Right cardiac atrium (tissue), 5 donors: ENCODE measurements at places on chromosomes 4 and X. TPM values are rescaled to one million over a fixed set of nuclear protein-coding genes. Genes with fewer than 3 reads are reported as not detected.

Gene DDIT4L
- 1.5 TPM for total RNA-seq

Gene ERAS
- not detected for total RNA-seq

Gene SRPX2
- 27.6 TPM for total RNA-seq

Gene GJB1
- not detected for total RNA-seq

Gene BTK
- 3.0 TPM for total RNA-seq

Gene CABS1
- not detected for total RNA-seq

Gene SPATA18
- 2.5 TPM for total RNA-seq

Gene EVC2
- 2.7 TPM for total RNA-seq

Gene IQSEC2
- total RNA-seq: 15.0 TPM

Gene ZFP92
- total RNA-seq: 0.89 TPM

Gene AFP
- not detected for total RNA-seq
